ENCODE measurements at places on chromosomes 5 and 9.

DNA sequence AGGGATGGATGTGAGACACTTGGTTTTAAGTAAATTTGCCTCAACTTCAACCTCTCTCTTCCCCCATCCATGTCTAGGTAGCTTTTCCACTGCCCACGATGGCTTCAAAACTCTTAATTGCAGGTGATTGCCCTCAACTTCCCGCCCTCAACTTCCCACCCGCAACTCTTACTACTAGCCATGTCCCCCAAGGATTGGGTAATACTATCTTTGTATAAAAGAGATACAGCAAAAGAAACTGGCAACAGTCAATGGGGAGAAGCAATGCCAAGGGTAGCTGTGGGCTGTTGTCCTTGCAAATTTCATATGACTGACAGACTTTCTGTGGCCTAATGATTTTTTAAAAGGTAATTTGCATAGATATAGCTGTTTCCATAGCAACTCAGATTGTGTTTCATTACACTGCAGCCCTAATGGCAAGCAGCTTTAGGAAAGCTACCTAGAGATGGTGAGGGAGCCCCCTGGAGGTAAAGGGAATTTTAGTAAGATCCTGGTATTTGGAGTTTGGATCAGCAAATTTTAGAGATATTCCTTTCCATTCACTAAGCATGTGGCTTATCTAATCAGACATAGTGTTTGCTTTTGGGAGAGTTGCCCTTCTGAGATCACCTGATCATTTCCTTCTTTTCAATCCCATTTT, 421.5 kb upstream of the DAP start:
- no peak for DNase-seq

- no peak for DNase-seq
Observed at GRCh38 chr5:74155501-74155900, 485.0 kb downstream of the ENC1 start.

DNA sequence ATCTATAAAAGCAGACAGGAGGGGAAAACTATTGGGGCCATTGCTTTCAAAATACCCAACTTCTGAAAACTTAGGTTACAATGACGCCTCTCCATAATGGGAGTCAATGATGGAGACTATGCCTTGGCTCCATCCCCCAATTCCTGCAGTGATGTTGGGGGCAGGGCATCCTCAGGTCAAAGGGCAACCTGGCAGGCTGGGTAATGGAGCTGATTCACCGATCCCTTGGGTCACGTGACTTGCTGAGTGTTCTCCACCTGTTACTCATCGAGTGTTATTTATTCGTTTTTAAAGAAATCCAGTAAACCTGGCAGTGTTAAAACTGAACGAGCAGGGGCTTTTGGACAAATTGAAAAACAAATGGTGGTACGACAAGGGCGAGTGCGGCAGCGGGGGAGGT, 244.4 kb downstream of the FAM114A2 start:
- no peak for DNase-seq

GRCh38 chr9:136252846-136253245, 7.2 kb upstream of the QSOX2 start:
- DNase-seq = no peak

GRCh38 chr5:168916852-168917251, 337.7 kb upstream of the PANK3 start:
- DNase-seq = no peak

GRCh38 chr5:110383231-110383630, 343.2 kb downstream of the TMEM232 start:
- DNase-seq = no peak

- DNase-seq = no peak
Observed at GRCh38 chr9:114694719-114695269, 12.8 kb upstream of the TEX48 start.

DNA sequence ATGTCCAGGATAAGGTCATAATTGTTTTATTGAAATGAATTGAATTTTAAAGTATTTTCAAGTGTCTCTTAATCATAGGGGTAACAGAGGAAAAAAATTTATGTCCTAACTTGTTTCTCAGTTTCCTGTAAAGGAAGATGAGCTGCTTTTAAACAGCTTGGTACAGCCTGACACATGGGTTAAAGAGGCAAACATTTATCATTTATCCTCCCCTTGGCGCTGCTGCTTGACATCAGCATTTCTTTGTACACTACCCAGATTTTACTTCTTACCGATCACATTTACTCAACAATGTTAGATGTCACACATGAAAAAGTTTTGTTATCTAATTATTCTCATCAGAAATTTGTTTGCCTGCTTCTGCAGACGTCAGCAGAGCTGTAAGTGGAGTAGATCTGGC, 79.4 kb upstream of the CTSL start:
- DNase-seq = no peak

DNA sequence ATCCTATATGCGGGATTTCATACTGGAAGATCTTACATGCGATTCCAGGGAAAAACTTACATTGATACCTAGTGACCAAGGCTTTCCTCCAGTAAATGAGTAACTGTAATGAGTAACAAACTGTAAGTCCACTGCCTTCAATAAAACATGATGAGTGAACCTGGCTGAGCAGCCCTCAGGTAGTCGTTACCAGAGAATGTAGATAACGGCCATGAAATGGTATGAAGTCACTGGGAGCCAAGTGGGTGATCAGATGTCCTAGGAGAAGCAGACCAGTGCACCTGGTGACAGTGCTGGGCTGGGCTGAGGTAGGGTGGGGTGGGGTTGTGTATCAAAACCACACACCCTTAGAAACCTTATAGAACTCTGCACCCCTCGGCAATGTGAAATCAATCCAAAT, 203.6 kb downstream of the ALDH1A1 start:
- no peak for DNase-seq

- no peak for DNase-seq
Observed at GRCh38 chr5:57537811-57538210, 55.2 kb upstream of the ACTBL2 start.

DNA sequence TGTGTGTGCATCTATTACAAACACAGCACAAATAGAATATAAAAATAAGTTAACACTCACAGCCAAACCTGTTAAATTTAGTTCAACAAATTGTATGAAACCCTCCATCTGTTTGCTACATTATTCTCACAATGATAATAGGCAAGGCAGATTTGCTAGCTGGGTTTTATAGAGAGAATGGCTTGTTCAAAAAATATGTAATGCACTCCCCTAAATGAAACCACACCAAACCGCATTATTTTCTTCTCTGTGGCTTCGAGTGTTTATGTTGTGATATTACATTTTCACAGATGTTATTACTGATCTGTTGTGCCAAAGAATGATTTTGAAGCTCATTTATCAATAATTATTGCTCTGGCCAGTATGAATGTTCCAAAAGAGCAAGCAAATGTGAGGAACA, 92.9 kb downstream of the SPATA31D1 start:
- DNase-seq = no peak

DNA sequence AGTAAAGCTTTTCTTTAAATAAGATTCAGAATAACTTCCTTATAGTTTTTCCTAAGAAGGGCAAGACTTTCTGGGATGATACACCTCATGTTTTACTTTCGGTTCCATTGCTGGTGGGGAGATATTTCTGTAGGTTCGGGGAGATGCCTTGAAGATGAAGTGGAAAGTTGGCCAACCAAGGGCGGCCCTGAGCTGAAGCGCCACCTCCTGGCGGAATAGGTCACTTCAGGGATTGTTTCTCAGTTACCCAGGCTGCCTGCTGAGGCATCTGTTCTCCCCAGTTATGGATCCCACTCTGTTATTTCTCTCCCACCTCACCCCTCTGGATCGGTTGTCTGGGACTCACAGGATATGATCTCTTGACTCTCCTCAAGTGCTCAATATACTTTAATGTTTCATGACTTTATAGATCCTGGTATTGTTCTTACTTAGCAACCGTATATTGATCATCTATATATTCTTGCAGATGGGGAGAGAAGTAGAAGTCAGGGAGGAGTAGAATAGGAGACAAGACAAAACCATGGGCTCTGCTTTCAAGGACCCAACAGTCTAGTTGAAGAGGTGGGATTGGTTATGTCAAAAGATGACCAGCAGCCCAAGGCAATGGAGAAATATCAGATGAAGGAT, 23.4 kb downstream of the MEGF10 start:
- no peak for DNase-seq

DNA sequence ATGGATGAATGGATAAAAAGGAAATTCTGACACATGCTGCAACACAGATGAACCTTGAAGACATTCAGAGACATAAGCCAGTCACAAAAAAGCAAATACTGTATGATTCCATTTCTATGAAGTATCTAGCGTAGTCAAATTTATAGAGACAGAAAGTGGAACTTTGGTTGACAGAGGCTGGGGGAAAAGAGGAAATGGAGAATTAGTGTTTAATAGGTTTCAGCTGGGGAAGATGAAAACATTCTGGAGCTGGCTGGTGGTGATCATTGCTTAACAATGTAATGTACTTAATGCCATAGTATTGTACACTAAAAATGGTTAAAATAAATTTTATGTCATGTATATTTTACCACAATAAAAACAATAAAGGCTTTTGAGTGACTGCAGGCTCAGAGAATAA, 24.2 kb downstream of the PPIC start:
- no peak for DNase-seq
